Central memory CD8-positive, alpha-beta T cell (primary cell): ENCODE measurements at places on chromosomes 7 and 10.

- DNase-seq = no peak
Observed at GRCh38 chr7:46133072-46133471, 212.0 kb upstream of the IGFBP3 start.

GRCh38 chr7:138943061-138943460, 38.1 kb downstream of the KIAA1549 start:
- no peak for DNase-seq

GRCh38 chr7:139618482-139619366, 95.2 kb downstream of the CLEC2L start:
- no peak for DNase-seq

DNA sequence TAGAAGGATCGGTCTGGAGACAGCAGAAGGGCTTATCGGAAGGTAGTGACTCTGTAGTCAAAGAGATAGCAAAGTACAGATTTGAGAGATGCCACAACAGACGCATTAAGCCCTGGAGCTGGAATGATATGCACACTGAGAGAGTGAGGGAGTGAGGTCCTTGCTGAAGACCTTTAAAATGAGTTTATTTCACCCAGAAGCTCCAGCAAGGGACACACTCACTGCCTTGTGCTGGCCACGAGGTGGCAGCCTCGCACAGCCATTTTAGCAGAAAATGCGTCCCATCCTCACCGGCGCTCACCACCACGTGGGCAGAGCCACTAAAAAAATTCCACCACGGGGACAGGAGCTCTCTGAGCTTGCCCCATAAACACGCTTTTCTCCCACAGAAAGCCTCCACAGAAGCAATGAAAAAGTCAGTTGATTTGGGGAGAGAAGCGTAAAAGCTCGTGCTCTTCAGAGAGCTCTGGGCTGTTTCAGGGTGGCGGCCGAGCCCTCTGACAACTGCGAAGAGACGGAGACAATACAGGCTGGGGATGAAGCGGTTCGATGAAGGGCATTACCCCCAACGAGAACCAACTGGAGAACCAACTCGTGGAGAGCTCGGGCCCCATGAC, 163.0 kb upstream of the KLF14 start:
- peak; percentile 57 for DNase-seq

GRCh38 chr7:94514140-94514889, 4.7 kb downstream of the CASD1 start:
- DNase-seq = no peak

GRCh38 chr7:121953601-121954000, 80.6 kb downstream of the PTPRZ1 start:
- no peak for DNase-seq
